Prostate gland (tissue), 2 donors: ENCODE measurements at places on chromosomes 1 and 21. TPM values are rescaled to one million over a fixed set of nuclear protein-coding genes. Genes with fewer than 3 reads are reported as not detected.

DNA sequence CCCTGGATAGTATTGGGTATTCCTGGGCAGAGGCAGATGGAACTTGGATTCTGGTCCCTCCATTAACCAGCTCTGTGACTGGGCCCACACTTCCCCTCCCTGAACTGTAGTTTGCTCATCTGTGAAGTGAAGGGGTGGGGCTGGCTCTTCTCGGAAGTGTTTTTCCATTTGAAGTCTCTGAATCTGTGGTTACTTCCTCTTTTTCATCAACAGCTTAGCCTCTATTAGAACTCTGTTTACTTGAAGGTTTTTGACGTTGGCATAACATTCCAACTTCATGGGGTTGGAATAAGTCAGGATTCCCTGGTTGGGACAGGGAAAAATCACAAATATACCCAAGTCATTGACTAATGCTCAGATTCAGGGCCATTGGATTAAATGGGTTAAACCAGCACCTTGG lies 3.6 kb downstream of the KIAA0040 start:
- no peak overlapping the region for H3K4me3 ChIP-seq
- H3K36me3 ChIP-seq, result no peaks in the 10 kb centered on the region
- no peaks in the 10 kb centered on the region for H3K27me3 ChIP-seq
- H3K4me1 ChIP-seq, result no peaks in the 10 kb centered on the region

Gene IGFN1
- 6.7 TPM for total RNA-seq

- H3K4me1 ChIP-seq, result no peaks in the 10 kb centered on the region
- no peaks in the 10 kb centered on the region for H3K27me3 ChIP-seq
- peaks cover 16% of the 10 kb centered on the region for H3K36me3 ChIP-seq
- no peak for DNase-seq
- H3K27ac ChIP-seq, result no peak overlapping the region
Measured at GRCh38 chr1:6224718-6225117, 11.0 kb downstream of the ICMT start.

Gene XCL1
- total RNA-seq, result not detected

Gene PTPN22
- total RNA-seq, result 0.55 TPM

DNA sequence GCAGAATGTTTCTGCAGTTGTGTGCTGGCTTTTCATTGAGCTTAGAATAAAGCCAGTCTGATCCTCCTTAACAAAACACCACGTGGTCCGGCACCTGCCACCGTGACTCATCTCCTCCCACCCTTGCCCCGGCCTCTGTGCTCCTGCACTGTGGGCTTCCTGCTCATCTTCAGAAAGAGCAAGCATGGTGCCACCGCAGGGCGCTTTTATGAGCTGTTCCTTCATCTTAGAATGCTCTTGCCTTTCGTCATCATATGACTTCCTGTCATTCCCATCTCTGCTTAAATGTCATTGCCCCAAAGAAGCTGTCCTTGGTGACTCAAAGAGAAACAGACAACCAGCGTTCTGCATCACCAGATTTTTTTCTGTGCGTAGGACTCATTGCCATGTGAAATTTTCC lies 117.8 kb downstream of the HHAT start:
- no peaks in the 10 kb centered on the region for H3K27me3 ChIP-seq
- H3K27ac ChIP-seq, result no peak overlapping the region
- no peak for DNase-seq
- H3K4me1 ChIP-seq, result no peaks in the 10 kb centered on the region
